ENCODE measurements at places on chromosomes 6 and 20.

DNA sequence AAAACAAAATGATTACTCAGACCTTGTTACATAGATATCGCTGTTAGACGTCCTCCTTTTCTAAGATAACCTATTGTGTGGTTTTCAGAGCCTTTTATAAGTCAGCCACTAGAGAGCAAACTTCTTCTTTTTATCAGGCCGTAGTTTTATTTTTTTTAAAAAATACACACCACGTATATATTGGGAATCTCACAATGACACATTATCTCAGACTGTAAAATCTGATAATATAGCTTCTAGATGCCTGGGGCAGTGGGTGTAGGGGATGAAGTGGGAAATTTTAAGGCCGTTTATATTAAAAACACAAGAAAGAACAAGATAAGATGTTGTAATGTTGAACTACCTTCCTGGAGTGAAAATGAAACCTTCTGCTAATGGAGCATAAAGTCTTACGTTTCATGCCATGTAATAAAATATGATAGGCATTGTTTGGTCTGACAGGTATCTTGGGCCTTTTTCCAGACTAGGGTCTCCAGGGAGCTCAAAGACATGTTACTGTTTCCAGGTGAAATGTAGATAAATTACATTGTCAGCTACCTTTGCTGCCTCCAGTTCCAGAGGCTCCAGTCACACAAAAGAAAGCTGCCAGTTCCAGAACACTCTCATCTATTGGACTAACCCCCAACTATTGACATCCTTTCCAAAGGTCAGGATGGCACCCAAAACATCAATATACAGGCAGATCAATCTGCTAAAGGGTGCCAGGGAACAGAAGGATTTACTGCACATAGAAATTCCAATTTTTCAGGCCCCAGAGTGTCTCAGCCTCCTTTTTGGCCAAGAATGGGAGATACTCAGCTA, 130.2 kb upstream of the AKIRIN2 start:
- no peaks in the 10 kb centered on the region for H3K36me3 ChIP-seq
- DNase-seq = no peak
- H3K4me3 ChIP-seq = peak overlapping the region; percentile 29
- H3K27me3 ChIP-seq = no peaks in the 10 kb centered on the region
- peak overlapping the region; percentile 38 for H3K27ac ChIP-seq

DNA sequence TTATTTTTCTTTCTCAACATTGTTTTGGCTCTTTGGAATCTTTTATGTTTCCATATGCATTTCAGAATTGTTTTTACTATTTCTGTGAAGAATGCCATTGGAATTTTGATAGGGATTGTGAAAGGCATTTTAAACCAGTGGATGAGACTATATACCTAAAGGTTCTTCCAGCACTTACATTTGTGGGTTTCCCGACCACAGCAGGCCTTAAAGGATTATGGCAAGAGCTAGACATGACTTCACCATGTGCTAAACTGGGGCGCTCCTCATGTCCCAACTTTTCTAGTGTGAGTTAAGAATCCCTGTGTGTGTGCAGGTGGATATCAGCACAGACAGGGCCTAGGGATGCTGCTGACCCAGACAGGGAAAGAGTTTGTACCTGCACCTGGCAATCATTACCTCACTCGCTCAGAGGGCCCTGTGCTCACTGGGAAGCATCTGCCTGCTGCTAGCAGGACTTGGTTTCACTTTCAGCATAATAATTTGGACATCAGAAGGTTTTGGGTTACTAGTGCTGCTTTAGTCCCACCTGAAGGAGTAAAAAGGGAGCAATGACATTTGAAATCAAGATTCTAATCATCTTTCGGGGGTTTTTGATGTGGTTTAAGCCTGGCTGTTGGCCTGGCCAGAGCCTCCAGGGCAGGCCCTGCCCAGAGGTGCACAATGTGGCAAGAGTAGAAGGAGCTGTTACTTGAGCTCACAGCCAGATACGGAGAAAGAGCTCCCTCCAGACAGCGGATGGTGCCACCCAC, 137.1 kb downstream of the CDC5L start:
- no peaks in the 10 kb centered on the region for H3K27me3 ChIP-seq
- no peaks in the 10 kb centered on the region for H3K4me1 ChIP-seq
- H3K36me3 ChIP-seq = no peaks in the 10 kb centered on the region
- no peak overlapping the region for H3K27ac ChIP-seq
- H3K4me3 ChIP-seq = no peak overlapping the region
- DNase-seq = no peak

DNA sequence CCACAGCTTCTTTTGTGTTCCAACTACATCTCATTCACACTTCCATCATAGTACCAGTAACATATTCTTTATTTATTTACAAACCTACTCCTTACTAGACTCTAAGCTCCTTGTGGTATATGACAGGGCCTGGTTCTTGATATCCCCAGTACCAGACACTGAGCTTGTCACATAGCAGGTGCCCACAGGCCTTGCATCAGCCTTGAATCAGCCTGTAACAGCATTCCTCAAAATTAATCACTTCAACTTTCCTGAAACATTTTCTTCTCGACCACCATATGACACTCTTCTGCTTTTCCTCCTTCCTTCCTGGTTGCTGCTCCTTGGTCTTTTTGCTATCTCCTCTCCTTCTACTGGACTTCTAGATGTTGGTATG, 24.7 kb upstream of the SRPK1 start:
- no peak overlapping the region for H3K27ac ChIP-seq
- H3K4me1 ChIP-seq = no peaks in the 10 kb centered on the region
- DNase-seq = no peak
- no peak overlapping the region for H3K4me3 ChIP-seq
- no peaks in the 10 kb centered on the region for H3K36me3 ChIP-seq
- H3K27me3 ChIP-seq = no peaks in the 10 kb centered on the region

- no peak for DNase-seq
- no peaks in the 10 kb centered on the region for H3K4me1 ChIP-seq
- H3K27ac ChIP-seq = no peak overlapping the region
- no peak overlapping the region for H3K4me3 ChIP-seq
- H3K27me3 ChIP-seq = no peaks in the 10 kb centered on the region
Observed at GRCh38 chr6:138054982-138055381, 52.2 kb downstream of the PERP start.

GRCh38 chr6:81792826-81793225, 40.3 kb upstream of the TENT5A start:
- no peak for DNase-seq
- no peaks in the 10 kb centered on the region for H3K27me3 ChIP-seq
- H3K27ac ChIP-seq = no peak overlapping the region

DNA sequence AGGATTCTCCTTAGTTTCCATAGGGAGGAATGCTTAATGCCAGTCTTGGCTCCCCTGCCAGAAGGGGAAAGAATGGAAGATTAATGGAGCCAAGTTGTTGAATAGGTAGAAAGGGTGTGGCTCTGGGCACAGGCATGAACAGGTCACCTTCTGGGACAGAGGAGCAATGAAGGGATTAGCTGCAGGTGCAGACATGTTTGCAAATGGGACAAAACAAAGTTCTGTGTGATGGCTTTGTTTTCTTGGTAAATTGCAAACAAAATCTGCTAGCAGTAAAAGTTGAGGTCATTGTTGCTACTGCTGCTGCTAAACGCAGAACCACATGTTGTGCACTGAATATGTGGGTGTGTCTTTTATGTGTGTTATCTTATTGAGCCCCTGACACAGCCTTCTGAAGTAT, 93.3 kb downstream of the PERP start:
- no peaks in the 10 kb centered on the region for H3K27me3 ChIP-seq
- DNase-seq = peak; percentile 63
- no peaks in the 10 kb centered on the region for H3K4me1 ChIP-seq

DNA sequence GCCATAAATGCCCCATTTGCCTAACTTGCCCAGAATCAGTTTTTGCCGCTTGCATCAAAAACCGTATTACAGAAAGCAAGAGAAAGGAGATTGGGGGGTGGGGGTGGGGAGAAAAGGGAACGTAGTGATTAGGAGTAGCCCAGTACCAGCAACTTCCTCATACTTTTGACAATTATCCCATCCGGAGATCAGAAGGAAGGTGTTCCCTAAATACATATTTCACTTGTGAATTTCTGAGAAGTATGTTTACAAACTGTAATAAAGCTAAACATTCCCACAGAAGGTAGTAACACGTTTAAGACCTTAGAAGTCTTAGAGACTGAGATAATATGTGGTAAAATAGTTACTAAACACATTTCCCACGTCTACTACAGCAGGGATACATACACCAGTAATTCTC, 14.5 kb downstream of the PREP start:
- H3K36me3 ChIP-seq = no peaks in the 10 kb centered on the region
- no peaks in the 10 kb centered on the region for H3K4me1 ChIP-seq
- no peak overlapping the region for H3K4me3 ChIP-seq

DNA sequence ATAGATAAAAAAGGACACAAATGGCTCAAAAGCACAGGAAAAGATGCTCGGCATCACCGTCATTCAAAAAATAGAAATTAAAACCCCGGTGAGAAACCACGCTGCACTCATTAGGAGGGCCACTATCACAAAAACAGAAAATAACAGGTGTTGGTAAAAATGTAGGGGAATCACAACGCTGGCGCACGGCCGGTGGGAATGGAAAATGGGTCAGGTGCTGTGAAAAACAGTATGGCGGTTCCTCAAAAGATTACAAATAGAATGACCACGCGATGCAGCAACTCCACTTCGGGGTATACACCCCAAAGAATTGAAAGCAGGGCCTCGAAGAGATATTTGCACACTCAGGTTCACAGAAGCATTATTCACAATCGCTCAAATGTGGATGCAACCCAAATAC, 28.3 kb downstream of the NPEPL1 start:
- H3K27ac ChIP-seq = no peak overlapping the region
- DNase-seq = no peak
- no peaks in the 10 kb centered on the region for H3K27me3 ChIP-seq
- H3K4me1 ChIP-seq = no peaks in the 10 kb centered on the region

- no peaks in the 10 kb centered on the region for H3K4me1 ChIP-seq
- H3K4me3 ChIP-seq = no peak overlapping the region
- no peak for DNase-seq
- H3K36me3 ChIP-seq = no peaks in the 10 kb centered on the region
- H3K27ac ChIP-seq = no peak overlapping the region
Observed at GRCh38 chr6:48564036-48564820, 453.2 kb upstream of the PTCHD4 start.

- H3K36me3 ChIP-seq = no peaks in the 10 kb centered on the region
- no peak overlapping the region for H3K4me3 ChIP-seq
- H3K27me3 ChIP-seq = no peaks in the 10 kb centered on the region
- no peaks in the 10 kb centered on the region for H3K4me1 ChIP-seq
Observed at GRCh38 chr6:15102241-15102640, 143.6 kb upstream of the JARID2 start.

GRCh38 chr20:57071283-57071731, 195.1 kb downstream of the BMP7 start:
- no peak overlapping the region for H3K27ac ChIP-seq
- H3K4me3 ChIP-seq = no peak overlapping the region
- no peaks in the 10 kb centered on the region for H3K36me3 ChIP-seq
- no peaks in the 10 kb centered on the region for H3K27me3 ChIP-seq
- no peak for DNase-seq

DNA sequence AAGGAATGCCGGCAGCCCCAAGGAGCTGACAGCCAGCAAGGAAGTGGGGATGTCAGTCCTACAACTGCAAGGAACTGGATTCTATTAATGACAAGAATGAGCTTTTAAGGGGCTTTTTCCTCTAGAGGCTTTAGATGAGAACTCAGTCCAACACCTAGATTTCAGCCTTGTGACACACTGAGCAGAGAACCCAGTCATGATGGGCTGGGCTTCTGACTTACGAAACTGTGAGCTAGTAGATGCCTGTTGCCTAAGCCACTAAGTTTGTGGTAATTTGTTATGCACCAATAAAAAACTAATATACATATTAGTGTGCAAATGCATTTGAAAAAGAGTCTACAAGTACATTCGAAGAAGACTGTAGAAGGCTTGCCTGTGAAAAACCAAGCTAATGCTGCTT, 263.3 kb downstream of the SOX4 start:
- H3K27me3 ChIP-seq = no peaks in the 10 kb centered on the region
- no peak overlapping the region for H3K4me3 ChIP-seq
- no peaks in the 10 kb centered on the region for H3K36me3 ChIP-seq
- DNase-seq = no peak
- H3K27ac ChIP-seq = no peak overlapping the region

Data from prostate gland (tissue), 2 donors.